Left cardiac atrium (tissue), 4 donors: ENCODE measurements at places on chromosomes 3 and 15.

GRCh38 chr15:58447271-58448010 lies 15.7 kb downstream of the LIPC start:
- DNase-seq, result no peak

DNA sequence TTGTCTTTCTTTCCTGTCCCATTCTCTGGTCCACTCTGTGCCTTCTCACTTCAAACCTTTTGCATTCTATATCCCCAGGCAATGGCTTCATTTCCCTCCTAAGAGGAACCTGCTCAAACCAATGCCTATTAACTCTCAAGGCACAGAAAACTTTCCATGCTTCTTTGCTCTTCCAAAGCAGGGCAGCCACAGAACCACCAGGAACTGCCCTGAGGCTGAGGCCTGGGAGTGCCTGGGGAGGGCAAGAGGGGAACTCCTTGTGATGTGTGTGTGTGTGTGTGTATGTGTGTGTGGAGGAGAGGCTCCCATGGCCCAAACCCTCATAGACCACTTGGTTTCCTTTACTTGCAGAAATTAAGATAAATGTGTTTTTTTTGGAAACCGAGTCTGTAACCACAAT lies 14.1 kb upstream of the PGPEP1L start:
- DNase-seq, result no peak

GRCh38 chr15:37098468-37099318 lies 1.7 kb downstream of the MEIS2 start:
- DNase-seq, result no peak

DNA sequence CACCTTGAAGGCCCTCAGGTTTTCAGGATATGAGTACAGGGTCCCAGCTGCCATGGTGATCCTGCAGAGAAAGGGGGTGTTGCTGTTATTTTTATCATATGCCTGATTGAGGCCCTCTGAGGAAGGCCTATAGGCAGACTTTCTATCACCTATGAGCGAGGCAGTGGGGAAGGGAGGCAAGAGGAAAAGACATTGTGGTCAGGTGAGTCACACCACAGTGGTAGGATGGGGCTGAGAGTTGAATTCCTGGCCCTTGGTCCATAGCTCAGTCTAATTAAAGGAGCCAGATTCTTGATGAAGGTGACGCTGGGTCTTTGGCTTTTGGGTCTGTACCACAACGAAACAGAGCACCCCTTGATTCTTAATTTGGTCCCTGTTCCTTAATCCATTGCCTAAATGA lies 72.7 kb downstream of the ZNF621 start:
- DNase-seq, result no peak

DNA sequence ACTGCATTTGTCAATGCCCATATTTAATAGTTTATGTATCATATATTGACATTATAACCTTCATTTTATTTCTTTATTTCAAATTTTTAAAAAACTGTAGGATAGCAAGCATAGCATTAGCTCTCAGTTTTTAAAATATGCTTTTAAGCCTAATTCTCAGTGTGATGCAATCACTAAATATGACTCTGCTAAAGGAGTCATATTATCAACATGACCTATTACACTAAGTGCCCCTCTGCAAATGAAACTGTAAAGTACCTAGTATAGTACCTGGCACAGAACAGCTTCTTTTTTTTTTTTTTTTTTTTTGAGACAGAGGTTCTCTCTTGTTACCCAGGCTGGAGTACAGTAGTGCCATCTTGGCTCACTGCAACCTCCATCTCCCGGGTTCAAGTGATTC lies 179.4 kb upstream of the CGNL1 start:
- no peak for DNase-seq

DNA sequence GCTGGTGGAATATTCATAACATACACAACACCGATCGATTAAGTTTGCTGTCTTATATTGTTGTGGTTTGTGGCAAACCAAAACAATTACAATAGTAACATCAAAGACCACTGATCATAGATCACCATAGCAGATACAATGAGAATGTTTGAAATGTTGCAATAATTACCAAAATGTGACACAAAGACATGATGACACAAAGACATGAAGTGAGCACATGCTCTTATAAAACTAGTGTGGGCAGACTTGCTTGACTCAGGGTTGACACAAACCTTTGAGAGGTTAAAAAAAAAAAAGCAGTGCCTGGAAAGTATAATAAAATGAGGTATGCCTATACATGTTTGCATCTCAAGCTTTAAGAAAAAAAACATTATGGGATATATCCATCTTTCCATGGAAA lies 130.3 kb downstream of the NR1I2 start:
- no peak for DNase-seq

DNA sequence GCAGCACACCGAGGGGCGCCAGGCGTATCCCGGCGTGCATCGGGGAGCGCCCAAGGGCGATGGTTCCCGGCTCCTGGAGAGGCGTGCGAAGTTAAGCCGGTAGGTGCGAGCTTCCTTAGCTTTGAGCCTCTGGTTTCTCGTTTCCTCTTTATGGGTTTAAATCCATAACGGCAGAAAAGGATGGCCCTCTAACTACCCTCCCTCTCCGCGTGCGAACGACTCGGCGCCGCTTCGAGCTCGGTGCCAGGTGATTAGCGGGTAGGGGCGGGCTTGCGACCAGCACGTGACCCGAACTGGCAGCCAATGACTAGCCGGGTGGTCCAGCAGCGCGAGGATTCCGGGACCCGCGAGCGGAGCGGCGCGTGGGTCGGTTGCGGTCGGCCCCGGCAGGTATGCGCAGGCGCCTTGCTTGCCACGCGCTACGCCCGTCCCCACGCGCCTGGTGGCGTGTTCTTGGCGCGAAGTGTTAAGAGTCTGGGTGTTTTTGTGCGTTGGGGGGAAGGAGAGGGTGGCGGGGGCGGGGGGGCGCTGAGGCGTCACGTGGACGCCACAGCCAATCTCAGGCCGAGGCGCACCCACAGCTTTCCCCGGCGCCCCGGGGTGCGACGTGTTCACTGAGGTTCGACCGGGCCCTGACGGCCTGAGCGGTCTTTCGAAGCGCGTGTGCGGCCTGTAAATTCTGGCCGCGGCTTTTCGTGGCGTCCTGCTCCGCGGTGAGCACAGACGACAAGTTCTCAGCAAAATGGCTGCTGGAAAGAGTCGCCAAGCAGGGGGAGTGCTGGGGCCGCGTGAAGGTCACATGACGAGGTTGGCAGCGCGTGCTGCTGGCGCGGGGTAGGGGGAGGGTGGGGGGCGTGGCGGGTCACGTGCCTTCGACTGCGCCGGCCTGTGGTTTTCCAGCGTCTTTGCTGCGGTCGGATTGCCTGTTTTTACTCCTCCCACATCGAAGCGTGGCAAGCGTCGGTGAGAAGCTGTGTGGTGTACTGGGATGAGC lies 38.7 kb upstream of the MGA start:
- DNase-seq, result peak; percentile 86

DNA sequence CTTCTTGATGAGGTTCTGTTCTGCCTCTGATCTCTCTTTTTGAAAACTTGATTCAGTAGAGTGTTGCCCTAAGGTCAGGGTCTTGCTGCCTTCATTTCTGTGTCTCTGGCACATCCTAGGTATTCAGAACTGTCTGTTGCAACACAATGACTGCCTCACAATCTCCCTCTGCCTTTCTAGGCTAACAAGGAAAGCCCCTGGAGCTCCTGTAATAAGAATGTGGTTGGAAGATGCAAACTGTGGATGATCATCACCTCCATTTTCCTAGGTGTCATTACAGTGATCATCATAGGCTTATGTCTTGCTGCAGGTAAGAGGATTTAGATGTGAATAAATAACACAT lies 7.0 kb downstream of the C3orf52 start:
- no peak for DNase-seq

- peak; percentile 76 for DNase-seq
Measured at GRCh38 chr15:80615783-80616391, 79.2 kb upstream of the ABHD17C start.

DNA sequence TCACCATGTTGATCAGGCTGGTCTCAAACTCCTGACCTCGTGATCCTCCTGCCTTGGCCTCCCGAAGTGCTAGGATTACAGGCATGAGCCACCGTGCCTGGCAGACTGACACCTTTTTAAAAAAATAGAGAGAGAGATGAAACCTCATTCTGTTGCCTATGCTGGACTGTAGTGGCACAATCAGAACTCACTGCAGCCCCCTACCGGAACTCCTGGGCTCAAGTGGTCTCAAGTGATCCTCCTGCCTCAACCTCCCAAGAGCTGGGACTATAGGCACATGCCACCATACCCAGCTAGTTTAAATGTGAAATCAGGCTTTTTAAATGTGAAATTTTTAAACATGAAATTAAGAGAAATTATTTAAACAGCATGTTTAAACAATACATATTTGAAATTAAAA lies 265.2 kb upstream of the UBE2E1 start:
- no peak for DNase-seq

GRCh38 chr3:24943961-24944360 lies 449.3 kb upstream of the THRB start:
- no peak for DNase-seq

DNA sequence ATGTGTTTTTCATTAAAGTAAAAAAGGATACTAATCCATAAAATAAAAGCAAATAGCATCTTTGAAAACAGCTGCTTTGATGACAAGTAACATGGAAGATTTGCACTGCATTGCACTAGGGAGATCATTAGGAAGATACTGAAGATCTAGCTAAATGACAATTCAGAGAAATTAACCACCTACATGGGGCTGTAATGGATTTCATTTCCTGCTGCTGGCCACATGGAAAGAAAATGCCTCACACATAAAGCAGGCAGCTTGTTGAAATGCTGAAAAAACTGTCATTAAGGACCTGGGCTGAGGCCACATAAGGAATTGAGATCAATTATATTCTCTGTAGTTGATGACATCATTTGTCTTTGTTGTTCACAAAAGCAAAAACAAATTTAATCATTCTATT lies 94.1 kb downstream of the PYDC2 start:
- DNase-seq, result no peak

GRCh38 chr3:105444725-105445124 lies 78.0 kb downstream of the ALCAM start:
- DNase-seq, result no peak

DNA sequence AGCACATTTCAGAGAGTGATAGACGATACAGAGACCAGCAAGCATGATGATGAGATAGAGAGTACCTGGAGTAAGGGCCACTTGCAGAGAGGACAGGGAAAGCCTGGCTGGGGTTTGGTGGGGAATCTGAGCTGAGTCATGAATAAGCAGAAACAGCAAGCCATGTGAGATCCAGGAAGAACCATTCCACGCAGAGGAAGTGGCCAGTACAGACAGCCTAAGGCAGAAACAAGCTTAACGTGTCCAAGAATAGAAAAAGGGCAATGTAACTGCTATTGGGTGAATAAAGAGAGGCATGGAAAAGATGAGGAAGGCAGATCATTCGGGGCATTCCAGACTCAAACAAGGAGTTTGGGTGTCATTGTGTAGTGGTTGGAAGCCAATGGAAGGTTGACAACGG lies 816.3 kb upstream of the CFAP20DC start:
- DNase-seq, result no peak
